ENCODE measurements at places on chromosomes 6 and 20.

GRCh38 chr6:34067814-34068213, 78.1 kb downstream of the GRM4 start:
- no peak for DNase-seq

DNA sequence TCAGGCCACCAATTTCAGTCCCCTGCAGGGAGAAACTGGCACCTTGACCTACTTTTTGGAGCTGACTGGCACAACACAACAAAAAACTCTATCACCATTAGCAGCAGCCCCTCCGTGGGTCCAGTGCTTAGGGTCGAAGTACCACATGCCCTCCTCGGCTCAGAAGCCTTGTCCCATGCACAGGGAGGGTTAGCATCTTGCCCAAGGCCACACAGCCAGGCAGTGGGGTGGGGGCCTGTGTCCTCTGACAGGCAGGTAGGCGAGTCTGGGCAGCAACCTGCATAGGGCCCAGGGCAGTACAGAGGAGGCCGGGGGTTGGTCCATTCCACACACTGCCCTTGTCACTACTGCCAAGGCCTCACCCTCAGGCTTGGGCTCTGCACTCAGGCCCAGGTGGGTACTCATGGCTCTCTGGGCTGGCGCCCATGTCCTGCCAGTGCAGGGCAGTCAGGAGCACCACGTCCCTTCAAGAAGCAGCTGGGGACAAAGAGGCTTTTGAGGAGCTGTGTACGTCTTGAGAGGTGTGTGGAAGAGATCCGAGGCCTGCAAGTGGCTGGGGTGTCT, 53.6 kb downstream of the PYGB start:
- no peak for DNase-seq

- DNase-seq: no peak
Observed at GRCh38 chr20:32051720-32052089, 337 bp upstream of the HCK start.

GRCh38 chr6:137707590-137708360, 159.3 kb upstream of the TNFAIP3 start:
- peak; percentile 84 for DNase-seq

GRCh38 chr6:33976437-33977360, 169.2 kb downstream of the GRM4 start:
- no peak for DNase-seq

DNA sequence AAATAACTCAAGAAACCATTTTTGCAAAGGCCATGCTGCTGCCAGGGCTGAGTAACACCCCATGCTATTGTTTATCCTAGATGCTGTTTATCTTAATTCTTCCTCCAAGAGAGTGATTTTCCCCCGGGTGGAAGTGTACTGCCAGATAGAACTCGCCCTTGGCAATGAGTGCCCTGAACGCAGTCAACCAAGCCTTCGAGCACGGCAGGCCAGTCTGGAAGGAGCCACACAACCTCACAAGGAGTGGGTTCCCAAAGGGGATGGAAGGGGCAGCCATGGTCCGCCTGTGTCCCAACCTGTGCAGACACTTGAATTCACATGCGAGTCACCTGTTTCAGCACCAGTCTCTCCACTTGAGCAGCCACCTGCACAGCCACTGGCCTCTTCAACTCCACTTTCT, 31.9 kb downstream of the PNPLA1 start:
- DNase-seq: peak; percentile 15

DNA sequence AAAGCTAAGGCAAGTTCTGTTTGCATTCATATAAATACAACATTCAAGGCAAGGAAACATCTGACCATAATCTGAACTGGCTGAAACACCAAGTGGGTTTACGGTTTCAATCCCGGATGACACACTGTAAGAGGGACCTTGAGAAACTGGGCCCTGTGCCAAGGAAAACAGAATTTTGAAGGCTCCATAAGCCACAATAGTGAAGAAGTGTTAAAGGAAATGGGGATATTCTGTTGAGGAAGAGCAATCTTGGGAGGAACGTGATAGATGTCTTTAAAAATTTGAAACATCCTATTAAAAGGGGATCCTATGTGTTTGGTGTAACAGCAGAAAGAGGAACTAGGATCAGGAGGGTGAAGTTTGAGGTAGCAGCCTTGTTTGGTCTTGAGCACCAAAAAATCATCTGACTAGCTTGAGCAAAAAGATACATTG, 82.4 kb upstream of the TAB2 start:
- peak; percentile 72 for DNase-seq

All from lung (tissue), 17 donors.